Mesenteric fat pad (tissue), 1 donor: ENCODE measurements at places on chromosomes 16 and 17. TPM values are rescaled to one million over a fixed set of nuclear protein-coding genes. Genes with fewer than 3 reads are reported as not detected.

Gene ZNF423
- total RNA-seq = 13.5 TPM

Gene LCAT
- total RNA-seq = 32.1 TPM

Gene TUBB3
- 4.2 TPM for total RNA-seq

Gene HIRIP3
- 11.0 TPM for total RNA-seq

Gene ABHD15
- total RNA-seq = 38.3 TPM

Gene C17orf67
- total RNA-seq = 2.0 TPM

Gene HS3ST3A1
- total RNA-seq = 0.22 TPM

Gene TBX2
- 16.1 TPM for total RNA-seq

Gene CHST4
- 0.26 TPM for total RNA-seq

Gene TMEM114
- not detected for total RNA-seq

Gene MAPT
- 23.5 TPM for total RNA-seq

Gene TP53TG3B
- total RNA-seq = not detected

Gene MYH1
- 0.06 TPM for total RNA-seq

Gene FXR2
- total RNA-seq = 36.1 TPM
